Stimulated activated CD4-positive, alpha-beta T cell treated with anti-CD3 and anti-CD28 coated beads, Interleukin-15, amount 100 ng/mL, for 24 hours (primary cell): ENCODE measurements at places on chromosomes 3 and 15.

GRCh38 chr3:38711321-38711720 is 61.8 kb upstream of the SCN5A start:
- no peak for DNase-seq

DNA sequence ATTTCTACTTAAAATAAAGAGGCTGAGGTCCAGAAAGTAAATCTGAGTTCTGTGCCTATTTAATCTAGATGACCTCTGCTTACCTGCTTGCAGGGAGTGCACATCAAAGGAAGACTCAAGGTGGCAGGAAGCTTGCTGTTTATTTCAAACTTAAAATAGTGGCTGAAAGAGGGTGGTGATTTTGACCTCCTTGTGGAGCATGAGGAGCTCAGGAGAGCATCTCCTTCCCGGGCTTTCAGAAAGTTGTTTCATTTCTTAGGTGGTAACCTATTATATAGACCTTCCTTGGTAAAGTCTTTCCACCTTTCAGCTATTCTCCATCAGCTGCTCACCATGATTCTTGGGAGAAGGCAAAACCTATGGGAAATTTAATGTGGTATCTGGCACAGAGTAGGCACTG is 494 bp downstream of the GCSAM start:
- DNase-seq = no peak

DNA sequence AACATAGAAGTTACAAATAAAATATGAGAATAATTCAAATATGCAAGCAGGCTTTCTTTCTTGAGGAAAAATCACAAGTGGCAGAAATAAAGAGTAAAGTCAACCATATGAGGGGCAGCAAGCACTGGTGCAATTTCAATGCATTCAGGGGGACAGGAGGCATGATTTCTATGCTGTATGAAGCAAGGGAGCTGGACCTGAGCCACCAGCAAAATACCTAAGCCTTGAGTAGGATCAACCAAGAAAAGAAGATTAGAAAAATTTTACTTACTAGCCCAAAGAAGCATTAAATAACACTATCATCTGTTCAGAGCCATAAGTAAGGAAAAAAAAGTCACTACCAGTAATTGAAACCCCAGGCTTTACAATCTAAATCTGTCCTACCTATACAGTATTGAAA is 6.3 kb downstream of the ADGRG7 start:
- no peak for DNase-seq

- no peak for DNase-seq
Measured at GRCh38 chr15:73940061-73940981, 14.1 kb downstream of the LOXL1 start.

DNA sequence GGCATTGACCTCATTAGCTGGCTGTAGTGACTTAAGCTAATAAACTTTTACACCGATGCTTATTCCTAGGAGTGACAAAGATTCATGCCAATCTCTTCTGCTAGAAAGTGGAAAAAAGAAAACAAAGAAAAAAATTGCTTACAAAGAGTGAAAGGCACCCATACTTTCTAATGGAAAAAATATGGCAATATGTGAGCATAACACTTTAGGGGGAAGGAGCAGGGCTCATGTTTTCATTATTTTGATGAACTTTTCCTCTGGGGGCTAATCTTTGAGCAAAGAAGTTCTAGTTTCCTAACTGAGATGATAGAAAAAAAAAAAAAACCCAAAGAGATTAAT is 94.8 kb upstream of the THRB start:
- no peak for DNase-seq

DNA sequence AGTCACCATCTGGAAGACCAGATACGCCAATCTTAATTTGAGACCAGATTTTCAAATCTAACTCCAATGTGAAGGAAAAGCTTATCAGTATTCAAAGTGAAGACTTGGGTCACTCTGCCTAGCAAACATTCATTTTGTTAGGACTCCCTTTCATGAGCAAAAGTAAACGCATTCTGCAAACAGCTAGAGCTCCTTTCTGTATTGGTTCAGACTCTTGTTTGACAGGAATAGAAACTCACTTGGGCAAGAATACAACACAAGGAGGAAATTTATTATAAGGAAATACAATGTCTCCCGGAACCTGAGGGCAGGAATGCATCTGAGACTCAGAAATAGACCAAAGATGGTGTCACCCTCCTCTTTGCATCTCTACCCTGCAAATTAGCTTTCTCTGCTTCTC is 558.6 kb downstream of the TAFA4 start:
- no peak for DNase-seq

- no peak for DNase-seq
Measured at GRCh38 chr15:101562428-101563059, 73.0 kb upstream of the PCSK6 start.

DNA sequence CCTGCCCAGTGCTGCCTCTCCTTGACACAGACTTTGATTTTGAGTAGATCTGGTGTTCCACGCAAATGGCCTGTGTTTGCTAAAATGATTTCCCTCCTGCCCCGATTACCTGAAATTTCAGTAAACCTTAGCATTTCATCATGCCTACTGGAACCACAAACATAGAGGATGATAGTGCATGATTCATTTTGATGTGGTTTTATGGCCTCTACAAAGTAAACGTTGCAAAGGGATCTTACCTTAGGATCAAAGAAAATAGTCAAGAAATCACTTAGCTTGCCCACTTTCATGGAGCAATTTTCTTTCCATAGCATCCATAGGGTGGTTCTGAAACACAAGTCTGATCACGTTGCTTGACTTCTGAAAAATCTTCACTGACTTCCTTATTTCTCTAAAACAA is 524.6 kb upstream of the ATP11B start:
- no peak for DNase-seq

DNA sequence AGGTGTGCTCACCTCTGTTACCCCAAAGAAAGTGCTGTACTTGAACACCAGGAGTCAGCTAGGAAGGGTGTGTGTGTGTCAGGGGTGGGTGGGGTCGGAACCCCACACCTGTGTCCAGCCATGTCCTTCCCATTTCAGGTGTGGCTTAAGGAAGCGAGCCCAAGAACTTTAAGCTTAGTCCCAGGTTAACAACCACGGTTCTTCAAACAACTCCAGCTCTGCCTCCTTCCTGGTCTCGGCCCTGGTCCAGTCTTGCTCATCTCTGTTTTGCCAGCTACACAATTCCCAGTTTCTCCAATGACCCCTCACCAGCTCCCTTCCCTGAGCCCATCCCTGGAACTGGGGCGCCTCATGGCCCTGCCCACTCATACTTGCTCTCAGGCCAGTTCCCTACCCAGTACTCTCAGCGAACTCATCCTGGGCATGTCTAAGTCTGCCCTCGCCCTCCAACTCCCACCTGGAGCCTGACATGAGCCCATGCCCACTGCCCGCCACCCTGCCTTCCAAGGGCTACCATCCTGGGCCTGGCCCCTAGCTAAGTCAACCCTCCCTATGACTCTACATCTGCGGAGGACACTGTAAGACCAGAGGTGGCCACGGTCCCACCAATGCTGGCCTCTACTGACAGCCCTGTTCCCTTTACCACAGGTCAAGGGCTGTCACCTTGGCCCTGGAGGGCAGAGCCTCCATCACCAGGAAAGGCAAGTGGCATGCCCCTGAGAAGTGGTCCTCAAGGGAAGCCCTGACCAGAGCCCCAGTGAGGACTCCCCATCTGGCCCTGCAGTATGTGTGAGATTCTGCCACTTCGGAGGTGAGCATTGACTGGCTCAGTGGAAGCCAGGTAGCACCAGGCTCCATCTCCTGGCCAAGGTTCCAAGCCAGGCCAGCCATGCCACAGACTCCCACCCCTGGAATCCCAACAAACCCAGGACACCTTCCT is 9.2 kb downstream of the POC1A start:
- no peak for DNase-seq

DNA sequence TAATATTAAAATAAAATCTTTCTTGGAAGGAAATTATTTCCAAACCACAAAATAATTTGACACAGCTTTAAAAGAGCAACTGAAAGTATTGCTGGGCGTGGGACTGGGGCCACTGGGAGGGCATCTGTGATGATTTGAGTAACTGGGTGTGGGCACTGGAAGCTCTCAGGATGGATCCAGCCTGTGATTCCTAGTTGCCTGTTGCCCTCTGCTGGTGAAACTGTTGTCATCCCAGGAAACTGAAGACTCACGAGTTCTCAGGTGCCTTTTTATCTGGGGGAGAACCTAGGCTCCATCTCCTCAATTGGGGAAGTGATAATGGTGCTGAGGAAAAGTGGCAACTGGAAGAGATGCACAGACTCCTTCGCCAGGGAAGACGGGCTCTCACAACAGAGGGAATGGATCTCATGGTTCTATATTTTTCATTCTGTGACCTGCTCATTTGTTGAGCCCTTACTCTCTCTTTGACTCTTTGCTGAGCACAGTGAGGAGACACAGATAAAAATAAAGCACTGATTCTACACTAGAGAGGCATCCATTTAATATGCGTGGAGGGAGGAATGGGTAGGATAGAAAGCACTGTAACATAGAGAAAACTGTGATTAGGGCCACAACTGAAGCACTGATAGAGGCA is 61.6 kb downstream of the TPRG1 start:
- DNase-seq = peak; percentile 55

DNA sequence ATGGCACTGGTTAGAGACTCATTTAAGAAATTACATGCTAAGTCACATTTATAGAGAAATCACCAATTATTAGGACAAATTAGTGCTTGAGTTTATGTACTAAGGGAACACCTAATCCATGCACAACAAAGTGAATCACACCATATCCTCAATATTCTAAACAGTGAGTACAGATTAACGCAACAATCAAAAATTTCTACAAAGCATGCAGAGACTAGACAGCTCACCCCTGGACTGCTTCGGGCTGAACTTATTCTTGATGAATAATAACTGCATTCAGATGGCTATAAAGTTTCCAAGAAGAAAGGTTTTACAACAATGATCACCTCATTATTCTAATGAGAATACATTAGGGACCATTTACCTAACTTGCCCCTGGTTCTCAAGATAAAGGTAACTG is 66.5 kb downstream of the LRRFIP2 start:
- DNase-seq = no peak

DNA sequence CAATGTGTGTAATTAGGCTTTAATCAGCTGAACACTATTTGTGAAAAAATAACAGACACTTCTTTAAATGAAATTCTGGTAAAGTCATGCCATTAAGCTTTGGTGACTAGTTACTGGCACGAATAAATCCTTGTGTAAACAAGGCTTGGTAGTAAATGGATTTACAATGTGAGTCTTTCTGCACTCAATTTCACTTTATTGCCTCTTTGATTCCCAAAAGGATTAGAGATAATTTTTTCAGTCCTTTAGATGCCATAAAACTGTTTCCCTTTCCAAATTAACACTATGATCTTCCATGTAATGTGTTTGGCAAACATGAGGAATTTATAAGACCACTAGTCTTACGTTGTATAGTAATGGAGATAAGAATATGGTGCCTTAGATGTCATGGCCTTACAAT is 339.5 kb upstream of the DNAJC19 start:
- no peak for DNase-seq

DNA sequence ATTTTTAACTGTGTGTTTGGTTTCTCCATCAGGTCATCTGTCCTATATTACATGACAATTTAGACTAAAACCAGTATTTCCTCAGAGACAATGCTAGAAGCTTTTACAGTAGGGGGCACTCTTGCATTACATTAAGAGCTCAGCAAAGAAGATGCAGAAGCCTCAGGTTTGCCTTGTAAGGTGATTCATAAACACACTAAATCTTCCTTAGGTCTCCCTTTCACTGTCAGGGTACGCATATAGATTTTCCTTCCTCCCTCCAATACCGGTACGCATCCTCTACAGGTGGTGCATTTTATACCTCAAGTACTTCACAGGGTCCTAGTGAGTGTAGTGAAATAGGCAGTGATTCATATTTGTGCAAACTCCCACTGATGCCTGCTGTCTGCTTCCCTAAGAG is 46.5 kb downstream of the CD86 start:
- no peak for DNase-seq

- no peak for DNase-seq
Measured at GRCh38 chr15:49423901-49424550, 984 bp downstream of the FGF7 start.

- peak; percentile 12 for DNase-seq
Measured at GRCh38 chr15:68298882-68299381, 21.4 kb downstream of the FEM1B start.

DNA sequence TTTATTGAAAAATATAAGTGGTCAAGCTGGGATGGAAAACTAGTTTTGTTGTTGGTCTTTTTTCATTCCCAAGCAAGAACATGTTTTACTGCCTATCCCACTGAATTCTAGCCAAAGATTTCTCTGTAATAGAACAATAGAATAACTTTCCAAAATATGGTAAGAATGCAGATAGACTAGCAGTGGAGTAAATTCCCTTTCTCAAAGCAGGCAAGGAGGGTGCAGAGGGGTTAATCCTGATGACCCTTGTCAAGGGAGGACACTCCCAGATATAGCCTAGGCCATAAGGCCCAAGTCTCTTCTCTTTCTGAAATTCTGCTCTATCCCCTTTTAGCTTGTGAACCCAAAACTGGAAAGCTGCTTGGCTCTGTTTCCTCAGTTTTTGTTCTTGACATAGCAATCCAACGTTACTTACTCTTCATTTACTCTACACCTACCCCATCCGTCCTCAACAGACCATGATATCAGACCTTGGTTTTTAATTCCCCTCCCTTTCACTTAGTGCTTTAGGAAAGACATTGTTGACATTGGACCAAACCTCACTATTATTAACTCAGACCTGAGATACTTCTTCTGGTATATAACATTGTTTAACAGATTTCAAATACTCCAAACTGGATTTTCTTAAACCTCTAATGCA is 453.6 kb upstream of the THBS1 start:
- no peak for DNase-seq

GRCh38 chr3:106341087-106341486 is 472.3 kb upstream of the CBLB start:
- DNase-seq = no peak

- no peak for DNase-seq
Measured at GRCh38 chr3:123150449-123151215, 51.1 kb upstream of the SEC22A start.

DNA sequence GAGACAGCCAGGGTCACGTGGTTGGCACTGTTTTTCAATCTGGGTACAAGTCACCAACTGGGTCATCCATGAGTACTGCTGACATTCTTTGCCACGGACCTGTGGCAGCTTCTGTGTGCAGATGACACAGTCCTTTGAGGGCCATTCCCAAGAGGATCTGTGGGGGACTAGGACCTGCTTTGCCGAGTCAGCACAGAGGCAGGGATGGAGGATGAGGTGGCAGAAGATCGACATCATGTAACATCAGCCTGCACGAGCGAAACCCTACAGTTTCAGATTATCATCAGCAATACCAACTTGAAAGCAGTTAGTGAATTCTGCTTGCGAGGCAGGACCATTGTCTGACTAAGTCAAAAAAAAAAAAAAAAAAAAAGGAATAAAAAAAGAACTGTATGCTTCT is 227.7 kb downstream of the FOXP1 start:
- DNase-seq = peak; percentile 69

GRCh38 chr3:170162630-170163029 is 18.9 kb downstream of the PHC3 start:
- DNase-seq = no peak

GRCh38 chr3:75610773-75611172 is 53.4 kb upstream of the FRG2C start:
- DNase-seq = no peak
